Upper lobe of right lung (tissue), 1 donor: ENCODE measurements at places on chromosomes 1 and 21. TPM values are rescaled to one million over a fixed set of nuclear protein-coding genes. Genes with fewer than 3 reads are reported as not detected.

DNA sequence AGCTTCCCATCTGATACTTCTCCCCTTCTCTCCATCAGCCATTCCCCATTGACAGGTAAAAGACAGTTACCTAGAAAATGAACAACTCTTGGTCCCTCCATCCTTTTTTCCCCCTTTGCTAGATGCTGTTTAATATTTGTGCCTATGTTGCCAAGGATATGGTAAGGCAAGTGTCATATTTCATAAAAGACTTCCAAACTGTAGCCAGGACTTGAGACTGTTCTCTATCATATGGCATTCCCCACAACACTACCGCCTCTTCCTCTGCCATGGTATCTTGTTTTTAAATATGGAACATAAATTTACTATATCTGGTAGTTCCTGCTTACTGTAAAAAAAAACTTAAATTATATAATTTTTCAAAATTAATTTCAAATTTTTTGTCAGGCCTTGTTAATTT lies 97.2 kb downstream of the PHTF1 start:
- no peak overlapping the region for H3K4me3 ChIP-seq
- peaks cover 8% of the 10 kb centered on the region for H3K36me3 ChIP-seq
- no peak for DNase-seq

DNA sequence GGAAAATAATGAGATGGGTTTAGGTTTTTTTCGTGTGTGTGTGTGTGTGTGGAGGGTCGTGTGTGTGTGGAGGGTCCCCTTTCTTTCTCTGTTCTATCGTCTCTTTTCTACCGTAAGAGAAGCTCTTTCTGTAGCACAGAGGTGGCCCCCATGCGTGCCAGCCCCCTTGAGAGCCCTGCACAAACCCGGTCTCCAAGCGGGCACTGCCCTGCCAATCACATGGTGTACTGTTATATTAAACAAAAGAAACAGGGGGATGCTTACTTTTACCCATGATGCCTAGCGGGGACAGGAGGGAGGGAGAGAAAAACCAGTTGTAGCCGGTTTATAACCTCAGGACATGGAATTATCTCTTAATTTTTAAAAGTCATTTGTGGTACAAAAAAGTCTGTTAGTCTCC lies 41.0 kb downstream of the GATAD2B start:
- H3K4me3 ChIP-seq, result no peak overlapping the region
- no peaks in the 10 kb centered on the region for H3K27me3 ChIP-seq
- no peak overlapping the region for H3K27ac ChIP-seq
- no peak for DNase-seq
- H3K36me3 ChIP-seq, result no peaks in the 10 kb centered on the region

GRCh38 chr21:41821081-41821755 lies 54.4 kb upstream of the RIPK4 start:
- no peaks in the 10 kb centered on the region for H3K27me3 ChIP-seq
- no peak for DNase-seq
- H3K4me1 ChIP-seq, result peaks cover 4% of the 10 kb centered on the region
- H3K27ac ChIP-seq, result no peak overlapping the region

GRCh38 chr21:43654806-43655489 lies 4.3 kb downstream of the HSF2BP start:
- no peak overlapping the region for H3K27ac ChIP-seq
- no peaks in the 10 kb centered on the region for H3K36me3 ChIP-seq
- DNase-seq, result no peak
- H3K4me1 ChIP-seq, result peaks cover 5% of the 10 kb centered on the region
- no peak overlapping the region for H3K4me3 ChIP-seq

Gene PER3
- total RNA-seq, result 47.1 TPM

Gene ZNF648
- total RNA-seq, result not detected
